Activated naive CD8-positive, alpha-beta T cell treated with anti-CD3 and anti-CD28 coated beads, Interleukin-2, amount 50 U/mL, for 24 hours (primary cell): ENCODE measurements at places on chromosomes 12 and 14.

DNA sequence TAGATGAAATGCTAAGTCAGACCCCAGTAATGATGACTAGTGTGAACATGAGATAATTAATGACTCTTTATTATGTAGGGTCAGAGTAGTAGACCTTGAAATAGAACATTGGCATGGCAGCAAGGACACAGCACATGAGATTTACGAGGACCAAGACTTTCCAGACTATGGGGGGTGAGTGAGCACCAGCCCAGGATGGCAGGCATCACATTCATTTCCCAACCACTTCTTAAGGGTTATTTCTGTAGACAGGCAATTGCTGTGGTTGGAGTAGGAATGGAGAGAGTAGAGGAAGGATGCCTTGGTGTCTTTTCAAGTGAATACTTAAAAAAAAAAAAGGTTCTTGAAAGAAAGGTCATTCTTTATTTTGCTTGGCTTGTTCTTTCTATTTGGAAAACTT lies 189.4 kb upstream of the DYRK2 start:
- no peak for DNase-seq

- peak; percentile 41 for DNase-seq
Observed at GRCh38 chr12:55142669-55143565, 16.7 kb downstream of the OR9K2 start.

DNA sequence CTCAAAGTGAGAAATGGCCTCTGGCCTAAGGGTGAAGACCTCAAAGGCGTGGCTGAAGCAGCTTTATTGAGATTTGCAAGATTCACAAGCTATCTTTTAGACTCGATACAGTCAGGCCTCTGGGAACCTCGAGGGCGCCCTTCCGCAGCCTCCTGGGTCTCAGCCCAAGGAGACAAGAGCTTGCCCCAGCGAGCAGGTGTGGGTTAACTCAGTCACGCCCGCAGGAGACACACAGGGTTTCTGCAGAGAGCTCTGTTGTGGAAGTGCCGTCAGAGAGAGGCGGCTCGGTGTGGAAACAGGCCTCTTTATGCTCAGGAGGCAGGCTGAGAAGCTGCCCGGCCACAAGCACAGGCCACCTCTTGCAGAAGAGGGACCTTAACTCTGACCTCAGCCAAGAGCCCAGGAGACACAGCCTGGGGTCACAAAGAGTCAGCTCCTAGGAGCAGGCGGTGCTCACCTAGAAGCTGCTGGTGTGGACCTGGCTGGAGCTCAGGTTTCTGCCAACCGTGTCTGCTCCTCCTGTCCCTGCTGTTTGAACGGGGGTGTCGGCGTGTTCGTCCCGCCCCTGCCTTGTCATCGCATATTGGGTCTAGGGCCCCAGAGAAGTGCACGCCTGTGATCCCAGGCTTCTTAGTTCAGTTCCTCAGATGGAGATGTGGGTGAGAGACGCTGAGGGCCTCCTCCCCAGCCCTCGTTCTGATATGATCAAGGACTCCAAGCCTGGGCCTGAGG lies 42.1 kb upstream of the FBRSL1 start:
- no peak for DNase-seq

GRCh38 chr12:105492591-105493545 lies 162.4 kb downstream of the C12orf75 start:
- no peak for DNase-seq

GRCh38 chr12:76259106-76259505 lies 89.1 kb downstream of the BBS10 start:
- DNase-seq, result no peak

- no peak for DNase-seq
Observed at GRCh38 chr12:33560653-33561208, 121.1 kb upstream of the SYT10 start.

- DNase-seq, result no peak
Observed at GRCh38 chr12:117699118-117699517, 269.7 kb downstream of the KSR2 start.

- DNase-seq, result no peak
Observed at GRCh38 chr14:84998216-84998615, 531.7 kb upstream of the FLRT2 start.
